ENCODE measurements at places on chromosomes 16 and 17.

DNA sequence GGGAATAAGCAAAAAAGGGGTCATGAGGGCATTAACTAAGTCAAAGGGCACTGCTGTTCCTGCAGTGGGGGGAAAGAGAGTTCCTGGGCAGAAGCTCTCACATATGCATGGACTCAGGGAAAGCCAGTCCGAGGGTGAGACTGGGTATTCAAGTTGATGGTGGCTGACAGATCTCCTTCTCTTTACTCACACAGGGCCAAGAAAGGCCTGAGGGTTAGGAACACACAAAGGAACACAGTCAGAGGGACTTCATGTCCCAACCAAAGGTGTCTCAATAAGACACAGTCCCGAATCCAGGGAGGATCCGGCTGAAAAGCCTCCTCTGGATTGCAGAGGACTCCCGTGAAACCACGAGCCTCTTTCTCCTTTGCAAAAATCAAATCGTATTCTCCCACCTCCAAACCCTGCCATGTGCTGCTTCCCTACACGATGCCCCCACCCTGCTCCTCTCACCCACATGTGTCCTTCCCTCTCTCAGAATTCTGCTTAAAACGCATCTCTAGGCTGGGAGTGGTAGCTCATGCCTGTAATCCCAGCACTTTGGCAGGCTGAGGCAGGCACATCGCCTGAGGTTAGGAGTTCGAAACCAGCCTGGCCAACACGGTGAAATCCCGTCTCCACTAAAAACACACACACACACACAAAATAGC is 23.6 kb downstream of the CUEDC1 start:
- no peak for DNase-seq

DNA sequence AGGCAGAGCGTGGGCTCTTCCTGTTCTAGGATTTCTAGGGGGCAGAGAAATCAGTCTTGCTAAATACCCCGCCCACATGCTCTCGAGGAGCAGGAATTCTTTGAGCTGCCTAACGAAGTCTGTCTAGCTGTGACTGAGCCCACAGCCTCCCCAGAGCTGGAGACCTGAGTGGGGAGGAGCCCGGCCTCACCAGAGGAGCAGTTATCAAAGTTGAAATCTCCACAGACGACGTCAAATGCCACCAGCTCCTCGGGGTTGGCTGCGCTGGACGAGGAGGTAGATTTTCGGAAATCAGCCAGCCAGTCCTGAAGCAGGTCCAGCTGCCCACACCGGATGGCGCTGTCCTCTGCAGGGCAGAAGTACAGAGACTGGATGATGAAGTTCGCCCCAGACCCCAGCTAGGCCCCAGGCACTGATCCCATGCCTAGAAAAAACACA is 53.8 kb downstream of the PRMT7 start:
- peak; percentile 23 for DNase-seq

DNA sequence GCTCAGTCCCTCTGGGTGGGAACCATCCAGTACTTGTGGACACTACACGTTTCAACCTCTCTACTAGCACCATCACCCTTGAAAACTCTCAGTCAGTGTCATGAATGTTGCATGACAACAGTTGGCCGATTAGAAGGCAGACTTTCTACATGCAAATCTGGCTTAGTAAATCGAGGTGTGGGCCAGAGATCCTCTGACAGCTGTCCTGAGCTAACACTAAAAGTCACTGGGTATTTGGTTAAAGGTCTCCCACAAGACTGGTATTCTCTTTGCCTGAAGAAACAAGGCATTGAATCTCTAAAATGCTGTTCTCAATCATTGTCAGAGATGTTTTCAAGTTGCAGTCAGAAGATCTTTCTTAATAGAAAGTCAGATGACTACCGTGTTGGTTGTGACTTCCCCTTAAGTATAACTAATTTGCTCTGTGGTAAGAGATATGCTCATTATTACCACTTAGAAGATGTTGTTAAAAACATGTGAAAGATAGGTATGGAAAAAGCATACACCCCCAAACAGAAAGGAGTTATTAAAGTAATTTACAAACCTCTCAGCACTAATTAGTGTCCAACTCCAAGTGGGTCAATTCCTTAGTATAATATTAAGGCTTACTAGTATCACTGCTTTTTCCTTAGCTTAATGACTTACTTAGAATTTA is 62.3 kb downstream of the WNT3 start:
- no peak for DNase-seq

DNA sequence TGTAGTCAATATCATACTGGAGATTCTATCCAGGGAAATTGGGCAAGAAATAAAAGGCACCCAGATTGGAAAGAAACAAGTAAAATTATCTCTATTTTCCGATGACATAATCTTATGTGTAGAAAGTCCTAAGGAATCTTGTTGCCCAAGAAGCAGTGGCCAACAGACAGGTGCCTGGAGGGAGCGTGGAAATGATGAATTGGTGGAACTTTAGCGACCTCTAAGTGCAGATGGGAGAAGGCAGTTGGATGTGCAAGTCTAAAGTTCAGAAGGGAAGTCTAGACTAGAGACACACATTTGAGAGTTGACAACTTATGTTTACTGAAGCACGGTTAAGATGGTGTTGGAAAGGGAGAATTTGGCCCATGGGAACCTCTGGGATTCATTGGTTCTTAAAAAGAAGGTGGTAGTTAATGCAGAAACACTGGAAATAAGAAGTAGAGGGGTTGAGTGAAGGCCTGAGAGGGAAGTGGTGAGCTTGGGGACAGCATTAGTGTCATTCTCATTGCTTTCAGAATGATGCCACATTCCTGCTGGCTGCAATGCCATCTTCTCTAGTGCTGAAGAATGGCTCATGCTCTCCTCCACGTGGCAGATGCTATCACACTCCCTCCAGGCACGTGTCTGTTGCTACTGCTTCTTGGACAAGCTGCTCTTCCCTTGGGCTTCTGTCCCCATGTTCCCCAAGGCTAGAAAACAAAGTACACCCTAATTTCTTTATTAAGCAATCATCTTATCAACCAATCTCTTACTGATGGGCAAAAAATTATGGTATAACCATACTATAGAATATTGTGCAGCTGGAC is 24.0 kb downstream of the TAT start:
- DNase-seq, result no peak

DNA sequence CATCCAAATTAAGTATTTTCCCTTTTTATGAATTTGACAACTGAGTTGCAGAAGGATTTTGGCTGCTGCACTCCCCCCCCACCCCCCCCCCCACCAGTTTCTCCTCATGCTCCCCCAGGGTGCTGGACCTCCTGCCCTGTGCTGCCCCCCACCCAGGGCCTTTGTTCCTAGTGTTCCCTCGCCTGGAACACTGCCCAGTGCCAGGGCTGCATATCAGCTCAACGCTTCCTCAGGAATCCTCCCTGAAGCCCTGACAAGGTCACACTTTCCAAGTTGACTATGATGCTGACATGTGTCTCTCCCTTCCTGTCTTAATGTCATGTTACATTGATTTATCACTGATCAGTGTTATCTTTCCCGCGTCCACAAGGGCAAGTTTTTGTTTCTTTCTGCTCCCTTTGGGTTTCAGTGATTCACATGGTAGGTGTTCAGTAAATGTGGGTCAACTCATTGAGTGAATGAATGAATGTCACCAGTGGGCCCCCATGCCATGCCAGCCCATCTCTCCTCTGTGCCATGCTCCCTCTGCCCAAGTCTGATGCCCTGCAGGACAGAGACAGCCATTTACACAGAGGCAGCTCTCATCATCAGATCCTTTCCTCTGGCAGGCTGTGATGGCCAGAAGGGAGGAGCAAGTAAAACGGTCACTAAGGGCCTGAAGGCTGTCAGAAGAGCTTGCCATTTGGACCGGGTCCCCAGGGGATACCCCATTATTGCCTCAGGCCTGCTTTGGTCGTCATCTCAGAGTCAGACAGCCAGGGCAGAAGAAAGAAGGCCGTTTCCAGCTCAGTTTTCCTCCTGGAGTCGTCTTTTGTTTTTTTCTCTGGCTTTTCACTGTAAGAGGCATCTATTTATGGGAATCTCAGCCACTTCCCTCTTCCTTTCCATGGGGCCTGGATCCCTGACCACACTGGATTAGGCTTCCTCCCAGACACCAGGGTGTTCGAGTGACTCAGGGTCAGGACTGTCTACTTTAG is 386.2 kb downstream of the SNX29 start:
- DNase-seq, result no peak

DNA sequence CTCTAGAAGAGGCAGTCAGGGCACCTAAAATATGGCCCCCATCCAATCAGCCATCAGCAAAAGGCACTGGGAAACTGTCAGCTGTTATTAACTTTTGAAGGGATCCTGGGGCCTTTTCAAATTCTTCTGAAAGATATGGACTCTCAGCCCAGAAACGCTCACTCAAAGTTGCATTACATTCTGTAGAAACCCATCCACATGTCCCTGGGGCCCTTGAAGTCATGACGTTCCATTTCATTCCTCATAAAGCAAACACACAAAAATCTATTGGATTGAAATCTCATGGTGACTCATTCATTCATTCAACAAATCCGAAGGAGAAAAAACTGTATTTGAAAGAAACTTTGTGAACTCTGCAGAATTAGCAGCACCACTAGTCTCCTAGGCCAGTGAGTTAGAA is 215.3 kb downstream of the C16orf95 start:
- peak; percentile 65 for DNase-seq

GRCh38 chr17:34308371-34308770 is 10.9 kb upstream of the CCL8 start:
- DNase-seq, result no peak

DNA sequence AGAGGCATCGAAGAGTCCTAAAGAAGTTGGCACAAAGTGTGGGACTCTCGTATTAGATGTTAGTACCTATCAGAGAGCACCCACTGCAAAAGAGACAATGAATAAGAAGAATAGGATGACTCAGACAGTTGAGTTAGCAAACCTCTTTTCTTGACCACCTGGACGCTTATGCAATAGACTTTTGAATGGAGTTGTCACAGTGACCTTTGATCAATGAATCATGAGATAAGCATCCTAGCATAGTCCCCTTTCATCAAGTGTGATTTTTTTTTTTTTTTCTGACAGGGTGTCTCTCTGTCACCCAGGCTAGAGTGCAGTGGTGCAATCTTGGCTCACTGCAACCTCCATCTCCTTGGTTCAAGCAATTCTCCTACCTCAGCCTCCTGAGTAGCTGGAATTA is 1417.9 kb upstream of the GOT2 start:
- DNase-seq, result peak; percentile 1

GRCh38 chr17:27623614-27624013 is 7.4 kb upstream of the LGALS9 start:
- DNase-seq, result no peak

DNA sequence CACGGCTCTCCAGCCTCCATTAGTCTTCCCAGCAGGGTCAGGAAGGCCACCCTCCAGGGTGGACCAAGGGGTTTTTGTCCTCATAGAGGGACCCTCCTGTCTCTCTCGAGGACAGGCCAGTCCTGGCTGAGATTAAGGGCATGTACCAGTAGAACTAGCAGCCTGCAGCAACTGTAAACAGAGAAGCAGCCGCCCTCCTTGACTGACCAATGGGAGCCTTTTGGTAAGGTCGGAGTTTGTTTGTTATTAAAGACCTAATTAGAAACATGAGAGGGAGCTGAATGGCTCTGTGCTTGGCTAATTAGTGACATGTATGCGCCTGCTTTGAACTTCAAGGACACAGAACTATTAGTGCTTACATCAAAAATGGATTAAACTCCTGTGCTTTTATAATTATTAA is 80.0 kb downstream of the CCDC182 start:
- DNase-seq, result no peak

- DNase-seq, result no peak
Measured at GRCh38 chr17:36975922-36976515, 27.3 kb downstream of the AATF start.

DNA sequence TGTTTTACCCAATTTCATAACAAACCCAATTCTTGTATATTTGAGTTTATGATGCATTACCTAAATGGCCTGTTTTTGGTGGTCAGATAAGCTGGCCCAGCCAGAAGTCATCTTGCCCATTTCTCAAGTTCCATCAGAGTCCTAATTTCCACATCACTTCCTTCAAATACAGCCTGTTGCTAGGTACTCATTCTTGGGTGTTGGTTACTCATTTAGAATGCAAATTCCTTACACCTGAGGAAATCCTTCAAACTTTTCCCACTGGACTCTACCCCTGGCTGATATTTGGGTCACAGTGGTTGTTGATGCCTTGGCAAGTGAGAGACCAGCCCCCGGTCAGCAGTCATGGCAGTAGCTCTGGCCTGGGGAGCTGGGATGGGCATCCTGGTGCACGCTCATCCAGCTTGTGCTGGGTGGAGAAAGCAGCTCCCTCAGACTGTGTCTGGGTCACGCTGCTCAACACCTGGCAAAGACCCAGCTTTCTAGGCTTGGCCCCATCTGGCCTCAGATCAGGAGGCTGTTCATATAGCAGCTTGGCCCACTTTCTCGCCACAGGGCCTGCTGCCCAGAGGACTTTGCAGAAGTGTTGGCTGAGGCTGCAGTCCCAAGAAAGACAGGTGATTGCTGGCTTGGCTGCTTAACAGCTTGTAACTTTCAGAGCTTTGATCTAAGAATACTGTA is 25.8 kb downstream of the WSB1 start:
- peak; percentile 60 for DNase-seq

DNA sequence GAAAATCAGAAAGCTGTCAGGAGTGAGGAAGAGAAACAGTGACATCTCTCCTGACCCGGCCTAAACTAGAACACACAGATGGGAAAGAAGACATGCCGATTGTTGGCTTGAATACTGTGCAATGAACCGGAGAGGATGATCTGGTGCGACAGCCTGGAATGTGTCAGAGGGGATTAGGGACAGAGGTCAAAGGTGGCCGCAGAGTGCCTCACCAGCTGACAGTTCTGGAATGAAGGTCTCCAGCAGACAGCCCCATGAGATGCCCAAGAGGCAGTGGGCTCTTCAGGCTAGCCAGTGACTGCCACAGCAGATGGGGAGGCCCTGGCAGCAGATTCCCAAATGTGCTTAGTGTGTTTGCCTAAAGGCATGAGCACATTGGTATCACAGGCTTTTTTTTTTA is 623.2 kb downstream of the CDH8 start:
- DNase-seq, result no peak

DNA sequence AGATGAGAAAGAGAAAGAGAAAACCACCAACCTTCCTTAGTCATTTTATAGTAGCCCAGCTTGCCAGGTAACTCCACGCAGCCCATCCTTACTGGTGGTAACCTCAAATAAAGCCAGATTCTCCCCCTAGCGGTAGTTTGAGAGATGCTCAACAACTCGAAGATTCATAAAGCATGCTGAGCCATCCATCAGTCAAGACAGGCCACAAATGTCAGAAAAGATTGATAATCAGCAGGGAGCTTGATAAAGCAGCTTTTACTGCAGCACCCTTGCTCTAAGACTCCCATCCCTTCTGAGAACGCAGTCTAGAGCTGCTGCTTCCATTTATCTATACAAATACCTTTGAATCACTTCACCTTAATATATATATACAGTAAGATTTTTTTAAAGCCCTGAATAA is 451.5 kb upstream of the HSBP1 start:
- peak; percentile 71 for DNase-seq

DNA sequence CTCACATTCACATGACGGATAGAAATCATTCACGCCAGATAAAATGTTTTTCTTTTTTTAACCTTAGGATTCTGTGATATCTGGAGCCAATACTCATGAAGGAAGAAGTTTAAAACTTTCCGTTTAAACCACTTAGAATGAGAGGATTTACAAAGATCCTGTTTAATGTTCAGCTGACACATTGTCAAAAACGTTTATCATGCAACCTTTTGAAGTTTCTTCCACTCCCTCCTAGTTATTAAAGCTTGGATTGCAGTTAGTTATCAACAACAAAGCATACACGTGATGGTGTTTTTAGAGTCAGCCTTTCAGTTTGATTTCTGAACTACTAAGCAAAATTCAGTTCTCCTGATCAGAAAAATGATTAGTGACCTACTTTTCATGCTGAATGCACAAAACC is 143.3 kb upstream of the AXIN2 start:
- DNase-seq, result no peak

- peak; percentile 59 for DNase-seq
Measured at GRCh38 chr17:48841395-48841831, 10.6 kb downstream of the CALCOCO2 start.

All from fibroblast of lung (primary cell).